Natural killer cell (primary cell): ENCODE measurements at places on chromosomes 13 and 19. TPM values are rescaled to one million over a fixed set of nuclear protein-coding genes. Genes with fewer than 3 reads are reported as not detected.
A peak's percentile ranks its signal among the peaks of the same experiment; 100 is the strongest.

DNA sequence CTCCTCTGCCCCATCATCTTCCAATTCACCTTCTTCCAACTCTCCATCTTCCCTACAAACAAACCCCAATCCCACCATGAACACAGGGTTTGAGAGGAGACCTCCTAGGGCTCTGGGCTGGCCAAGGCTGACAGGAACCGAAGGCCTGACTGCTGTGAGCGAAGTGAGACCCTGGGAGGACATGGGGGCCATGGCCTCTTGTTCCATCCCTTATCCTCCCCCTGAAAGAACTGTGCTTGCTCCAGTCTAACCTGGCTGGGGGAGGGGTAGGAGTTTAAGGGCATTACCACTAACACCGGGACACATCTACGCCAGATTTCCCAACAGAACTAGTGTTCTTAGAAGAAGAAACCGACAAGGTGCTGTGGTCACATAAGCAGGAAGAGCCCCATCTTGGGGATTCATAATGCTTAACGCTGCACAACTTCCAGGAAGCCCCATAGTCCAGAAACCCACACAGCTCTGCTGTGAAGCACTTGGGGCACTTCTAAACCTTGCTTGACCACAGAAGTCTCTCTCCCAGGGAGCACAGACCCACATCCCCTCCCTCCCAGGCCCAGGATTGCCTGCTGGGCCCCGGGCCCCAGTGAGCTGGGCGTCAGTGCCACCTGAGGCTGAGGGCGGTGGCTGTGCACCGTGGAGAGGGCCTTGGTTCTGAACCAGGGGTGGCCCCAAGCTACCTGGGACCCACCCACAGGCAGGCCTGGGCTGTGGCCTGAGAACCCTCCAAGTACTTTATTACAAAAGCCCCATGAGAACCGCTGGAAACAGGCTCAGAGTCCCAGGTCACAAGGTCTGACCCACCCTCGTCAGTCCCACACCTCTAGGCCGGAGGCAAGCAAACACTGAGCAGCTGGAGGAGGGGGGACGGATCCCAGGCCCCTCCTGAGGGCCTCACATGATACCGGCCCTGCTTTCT, 18.8 kb downstream of the ZC3H4 start:
- no peak for DNase-seq
- no peaks in the 10 kb centered on the region for H3K27me3 ChIP-seq
- H3K4me1 ChIP-seq, result peaks cover 33% of the 10 kb centered on the region
- peaks cover 35% of the 10 kb centered on the region for H3K36me3 ChIP-seq
- peak overlapping the region; percentile 82 for H3K27ac ChIP-seq

GRCh38 chr19:30003866-30004265, 61.8 kb downstream of the URI1 start:
- no peak overlapping the region for H3K27ac ChIP-seq
- H3K27me3 ChIP-seq, result no peaks in the 10 kb centered on the region
- DNase-seq, result no peak
- peaks cover 3% of the 10 kb centered on the region for H3K36me3 ChIP-seq
- H3K4me3 ChIP-seq, result no peak overlapping the region

DNA sequence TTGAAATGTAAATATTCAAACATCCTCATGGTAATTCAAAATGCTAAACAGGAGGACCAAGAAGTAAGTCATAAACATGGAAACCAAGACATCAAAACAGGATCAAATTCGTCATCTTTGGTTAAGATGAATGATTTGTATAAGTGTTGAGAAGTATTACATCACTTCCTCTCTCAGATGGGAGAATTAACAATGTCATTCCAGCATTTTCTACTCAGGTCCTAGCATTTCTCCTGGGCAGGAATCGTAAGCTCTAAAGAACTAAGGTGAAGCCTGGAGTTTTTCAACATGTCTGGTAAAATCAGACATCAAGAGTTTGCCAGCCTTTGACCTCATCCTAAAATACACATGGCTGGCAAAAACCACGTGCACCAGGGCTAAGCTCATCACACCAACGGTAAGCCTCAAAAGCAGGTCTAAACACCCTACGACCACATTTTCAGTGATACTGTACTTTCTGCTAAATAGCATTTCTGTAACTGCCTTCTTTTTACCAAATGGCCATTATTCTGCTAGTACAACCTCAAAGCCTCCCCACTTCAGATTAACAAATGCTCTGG, 24.8 kb downstream of the RANBP3 start:
- DNase-seq, result no peak
- H3K4me1 ChIP-seq, result peaks cover 61% of the 10 kb centered on the region
- H3K36me3 ChIP-seq, result peaks cover 3% of the 10 kb centered on the region
- peak overlapping the region; percentile 68 for H3K27ac ChIP-seq
- H3K4me3 ChIP-seq, result no peak overlapping the region

DNA sequence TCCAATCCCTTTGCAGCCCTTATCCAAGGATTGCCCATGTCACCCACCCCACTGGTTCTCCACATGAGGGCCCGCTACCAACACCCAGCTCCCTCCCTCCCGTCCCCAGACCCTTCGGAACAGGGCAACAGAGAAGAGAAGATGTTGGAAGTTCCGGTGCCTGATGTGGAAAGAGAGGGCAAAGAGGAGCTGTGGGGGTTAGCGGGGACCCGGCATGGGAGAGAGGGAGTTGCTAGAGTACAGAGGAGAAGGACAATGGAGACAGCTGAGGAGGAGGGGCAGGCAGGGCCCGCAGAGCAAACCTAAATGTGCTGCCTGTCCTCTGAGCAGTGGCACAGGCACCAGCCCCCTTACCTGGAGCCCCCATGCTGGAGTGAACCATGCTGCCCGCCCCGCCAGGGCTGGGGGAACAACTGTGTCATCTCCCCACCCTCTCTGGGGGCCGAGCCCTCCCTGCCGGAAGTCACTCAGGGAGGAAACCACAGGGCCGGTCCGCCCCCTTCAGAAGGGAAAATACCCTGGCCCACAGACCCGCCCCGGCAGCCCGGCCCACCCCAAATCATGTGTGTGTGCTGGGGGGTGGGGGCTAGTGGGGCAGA, at the start of gene POU2F2:
POU2F2 (minus strand) TSS at position 417 of the 599 bp plus-strand sequence; CDS start at position 382, 35 bp downstream.
- H3K36me3 ChIP-seq, result no peaks in the 10 kb centered on the region
- no peaks in the 10 kb centered on the region for H3K27me3 ChIP-seq
- peaks cover 73% of the 10 kb centered on the region for H3K4me1 ChIP-seq
- peak within 1 kb of the TSS; percentile 73 for H3K4me3 ChIP-seq
- peak; percentile 75 for DNase-seq

DNA sequence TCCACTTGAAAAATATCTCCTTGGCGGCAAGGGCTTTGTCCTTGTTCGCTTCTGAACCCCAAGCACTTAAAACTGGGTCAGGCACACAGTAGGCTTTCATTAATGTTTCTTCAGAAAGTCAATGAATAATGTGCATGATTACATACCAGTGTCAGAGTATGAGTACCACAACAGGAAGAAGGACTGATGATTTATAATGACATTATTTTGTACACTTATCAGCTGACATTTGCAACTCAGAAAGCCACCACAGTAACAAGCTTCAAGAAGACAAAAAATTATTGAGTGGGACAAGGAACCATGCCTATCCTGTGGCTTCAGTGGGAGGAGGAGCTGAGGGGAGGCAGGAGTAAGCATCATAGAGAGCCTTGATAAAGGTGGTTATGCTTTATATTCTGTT, 10.0 kb downstream of the POLR1D start:
- H3K27me3 ChIP-seq, result no peaks in the 10 kb centered on the region
- DNase-seq, result no peak
- H3K36me3 ChIP-seq, result peaks cover 4% of the 10 kb centered on the region
- no peaks in the 10 kb centered on the region for H3K4me1 ChIP-seq
- no peak overlapping the region for H3K27ac ChIP-seq
- no peak overlapping the region for H3K4me3 ChIP-seq

DNA sequence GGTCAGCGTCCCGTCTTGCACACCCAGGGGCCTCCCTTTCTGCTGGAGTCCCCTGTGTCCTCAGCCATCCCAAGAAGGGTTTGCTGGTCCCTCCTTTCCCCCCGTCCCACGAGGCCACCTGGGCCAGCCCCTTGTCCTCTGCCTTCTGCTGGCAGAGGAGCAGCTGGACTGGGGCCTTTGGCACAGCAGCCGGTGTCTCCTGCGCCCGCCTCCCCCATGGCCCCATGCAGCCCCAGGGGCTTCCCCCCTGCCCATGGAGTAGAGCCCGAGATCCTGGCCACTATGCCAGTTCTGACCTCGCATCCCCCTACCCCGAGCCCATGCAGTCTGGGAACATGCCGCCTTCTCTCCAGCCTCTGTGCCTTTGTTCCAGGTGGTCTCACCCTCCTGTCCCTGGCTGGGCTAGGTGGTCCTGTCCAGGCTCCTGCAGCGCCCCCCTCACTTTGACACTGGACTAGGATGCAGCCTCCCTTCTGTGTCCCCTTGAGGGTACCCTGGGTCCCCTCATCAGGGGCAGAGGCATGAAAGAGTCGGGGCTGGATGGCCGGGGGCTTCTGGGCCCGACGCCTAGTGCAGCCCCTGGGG, 5.7 kb upstream of the GARIN5A start:
- H3K4me1 ChIP-seq, result peaks cover 12% of the 10 kb centered on the region
- H3K4me3 ChIP-seq, result no peak overlapping the region
- H3K27me3 ChIP-seq, result no peaks in the 10 kb centered on the region

DNA sequence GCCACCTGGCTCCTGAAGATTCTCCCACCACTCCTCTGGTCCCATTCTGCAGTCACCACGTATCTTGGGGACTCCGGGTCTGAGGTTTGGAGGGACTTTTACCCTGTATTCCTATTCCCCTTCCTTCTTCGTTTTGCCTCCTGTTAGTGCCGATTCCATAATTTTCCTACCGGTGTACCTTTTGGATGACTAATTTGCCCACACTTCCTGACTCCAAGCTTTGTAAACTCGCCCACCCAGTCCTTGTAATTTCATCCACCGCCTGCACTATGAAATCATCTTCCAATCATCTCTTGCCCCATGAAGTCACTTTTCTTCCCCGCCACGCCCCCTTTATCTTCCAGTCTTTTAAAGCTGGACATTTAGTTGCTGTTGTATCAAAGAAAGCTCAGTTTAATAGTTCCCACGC, 572 bp downstream of the UCHL3 start:
- H3K4me1 ChIP-seq, result peaks cover 11% of the 10 kb centered on the region
- peak overlapping the region; percentile 87 for H3K27ac ChIP-seq
- no peak for DNase-seq
- H3K27me3 ChIP-seq, result no peaks in the 10 kb centered on the region
- peak overlapping the region; percentile 92 for H3K4me3 ChIP-seq
- peaks cover 5% of the 10 kb centered on the region for H3K36me3 ChIP-seq

GRCh38 chr13:110838116-110838515, 76.8 kb downstream of the ANKRD10 start:
- peaks cover 2% of the 10 kb centered on the region for H3K27me3 ChIP-seq
- no peak overlapping the region for H3K27ac ChIP-seq
- no peak for DNase-seq
- H3K4me3 ChIP-seq, result no peak overlapping the region
- no peaks in the 10 kb centered on the region for H3K36me3 ChIP-seq
- no peaks in the 10 kb centered on the region for H3K4me1 ChIP-seq

DNA sequence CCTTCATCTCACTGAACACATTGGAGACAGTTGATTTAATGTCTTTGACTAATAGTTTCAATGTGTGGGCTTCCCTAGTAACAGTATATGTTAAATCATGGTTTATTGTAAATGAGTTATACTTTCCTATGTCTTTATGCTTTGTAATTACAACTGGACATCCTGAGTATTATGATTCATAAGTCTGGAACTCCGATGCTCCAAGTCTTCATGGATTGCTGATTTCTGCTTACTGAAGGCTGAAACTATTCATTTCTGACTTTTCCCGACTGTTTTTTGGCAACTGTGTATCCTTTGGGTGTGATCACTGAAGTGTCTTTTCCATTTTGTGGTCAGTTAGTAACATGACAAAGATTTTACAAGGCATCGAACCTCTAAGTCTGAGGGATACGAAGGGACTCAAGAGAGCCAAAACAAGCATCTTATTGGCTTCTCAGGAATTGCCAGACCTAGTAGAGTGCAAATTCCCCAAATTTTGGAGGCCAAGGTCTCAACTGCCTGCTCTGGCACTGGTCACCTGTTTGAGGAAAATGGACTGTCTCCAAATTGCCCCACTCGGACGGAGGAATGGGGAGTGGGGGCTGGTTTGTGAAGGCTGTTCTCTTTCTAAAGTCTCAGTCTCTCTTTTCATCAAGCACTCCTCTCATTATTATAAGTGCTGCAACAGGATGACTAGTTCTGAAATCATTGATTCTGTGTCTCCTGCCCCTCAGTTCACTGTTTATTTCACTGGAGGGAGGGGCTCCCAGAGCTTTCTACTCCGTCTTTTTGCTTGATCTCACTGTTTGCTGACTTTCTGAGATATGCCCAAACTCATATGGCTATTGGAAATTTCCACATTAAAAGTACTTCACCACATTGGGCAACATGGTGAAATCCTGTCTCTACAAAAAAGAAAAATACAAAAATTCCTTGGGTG, 20.2 kb upstream of the CD70 start:
- no peak overlapping the region for H3K27ac ChIP-seq
- no peaks in the 10 kb centered on the region for H3K36me3 ChIP-seq
- H3K4me1 ChIP-seq, result no peaks in the 10 kb centered on the region

GRCh38 chr13:46754812-46755211, 42.1 kb downstream of the ESD start:
- H3K27me3 ChIP-seq, result peaks cover 6% of the 10 kb centered on the region
- H3K4me1 ChIP-seq, result peaks cover 31% of the 10 kb centered on the region
- H3K36me3 ChIP-seq, result peaks cover 4% of the 10 kb centered on the region

DNA sequence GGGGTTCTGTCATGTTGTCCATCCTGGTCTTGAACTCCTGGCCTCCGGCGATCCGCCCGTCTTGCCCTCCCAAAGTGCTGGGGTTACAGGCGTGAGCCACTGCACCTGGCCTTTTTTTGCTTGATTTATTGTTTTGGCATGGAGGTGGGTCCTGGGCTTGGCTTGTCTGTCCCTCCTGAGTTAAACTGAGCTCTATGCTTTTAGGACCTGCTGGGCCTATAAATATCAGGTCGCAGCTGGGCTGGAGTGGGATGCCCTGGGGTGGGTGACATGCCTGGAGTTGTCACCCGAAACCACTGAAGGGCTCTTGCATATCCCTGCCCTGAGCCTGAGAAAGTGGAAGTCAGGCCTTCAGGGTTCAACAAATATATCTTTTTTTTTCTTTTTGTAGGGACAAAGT, 5.5 kb downstream of the ARRDC5 start:
- H3K27ac ChIP-seq, result no peak overlapping the region
- H3K4me3 ChIP-seq, result no peak overlapping the region
- peaks cover 5% of the 10 kb centered on the region for H3K36me3 ChIP-seq
- DNase-seq, result no peak
- no peaks in the 10 kb centered on the region for H3K4me1 ChIP-seq
- H3K27me3 ChIP-seq, result no peaks in the 10 kb centered on the region

- H3K36me3 ChIP-seq, result peaks cover 32% of the 10 kb centered on the region
- DNase-seq, result no peak
- H3K27ac ChIP-seq, result no peak overlapping the region
- no peak overlapping the region for H3K4me3 ChIP-seq
- H3K27me3 ChIP-seq, result no peaks in the 10 kb centered on the region
- peaks cover 17% of the 10 kb centered on the region for H3K4me1 ChIP-seq
Observed at GRCh38 chr19:1953441-1954094, 12.6 kb downstream of the CSNK1G2 start.

CDC42EP5 gene
- not detected for total RNA-seq

USHBP1 gene
- not detected for total RNA-seq

FFAR3 gene
- not detected for total RNA-seq

TSKS gene
- 2.4 TPM for total RNA-seq
